ENCODE measurements at places on chromosomes 16 and 17.

DNA sequence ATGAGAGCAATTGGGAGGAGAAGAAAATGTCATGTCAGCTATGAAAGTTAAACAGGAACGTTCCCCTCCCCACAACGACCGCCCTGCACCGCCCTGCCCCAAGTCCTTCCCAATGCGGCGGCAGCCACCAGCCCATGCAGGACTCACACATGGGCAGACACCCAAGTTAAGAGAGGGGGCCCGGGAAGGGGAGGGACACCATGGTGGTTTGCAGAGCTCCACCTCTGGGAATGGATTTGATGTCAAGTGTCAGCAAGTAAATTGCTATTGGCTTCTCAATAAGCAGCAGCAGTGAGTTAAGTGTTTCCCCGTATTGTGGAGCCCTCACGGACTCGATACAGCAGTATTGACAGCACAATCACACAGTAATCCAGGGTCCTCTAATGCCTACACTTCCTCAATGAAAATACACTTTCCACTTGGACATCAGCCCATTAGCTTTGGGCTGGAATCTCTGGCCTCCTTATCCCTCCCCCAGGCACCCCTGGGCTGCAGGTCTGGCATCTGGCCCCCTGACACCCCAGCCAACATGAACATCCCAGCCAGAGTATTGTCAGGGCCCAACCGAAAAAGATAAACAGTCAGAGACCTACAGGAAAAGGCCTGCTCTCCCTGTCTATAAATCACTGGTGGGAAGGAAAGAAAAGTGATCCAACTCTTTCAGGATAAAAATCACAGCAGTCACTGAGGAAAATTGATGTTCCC is 22.6 kb downstream of the ZFHX3 start:
- no peak for DNase-seq

DNA sequence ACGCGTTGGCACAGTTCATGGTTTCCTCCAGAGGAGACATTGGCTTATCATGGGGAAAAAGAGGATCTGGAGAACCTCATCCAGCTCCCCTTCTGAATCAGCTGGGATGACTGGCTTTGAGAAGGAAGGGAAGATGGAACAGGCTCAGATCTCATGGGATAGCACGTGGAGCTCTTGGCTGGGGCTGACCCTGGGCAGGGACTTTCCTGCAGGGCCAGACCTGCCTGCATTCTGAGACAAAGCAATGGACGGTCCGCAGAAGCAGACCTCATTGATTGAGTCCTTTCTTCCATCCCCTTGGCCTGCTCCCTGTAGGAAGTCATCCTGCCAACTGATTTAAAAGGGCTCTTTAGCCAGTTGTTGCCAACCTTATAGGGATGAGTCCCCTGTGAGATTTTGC is 26.2 kb downstream of the PLCD3 start:
- no peak for DNase-seq

- DNase-seq = no peak
Observed at GRCh38 chr16:65842067-65842466, 524.4 kb upstream of the CDH5 start.

DNA sequence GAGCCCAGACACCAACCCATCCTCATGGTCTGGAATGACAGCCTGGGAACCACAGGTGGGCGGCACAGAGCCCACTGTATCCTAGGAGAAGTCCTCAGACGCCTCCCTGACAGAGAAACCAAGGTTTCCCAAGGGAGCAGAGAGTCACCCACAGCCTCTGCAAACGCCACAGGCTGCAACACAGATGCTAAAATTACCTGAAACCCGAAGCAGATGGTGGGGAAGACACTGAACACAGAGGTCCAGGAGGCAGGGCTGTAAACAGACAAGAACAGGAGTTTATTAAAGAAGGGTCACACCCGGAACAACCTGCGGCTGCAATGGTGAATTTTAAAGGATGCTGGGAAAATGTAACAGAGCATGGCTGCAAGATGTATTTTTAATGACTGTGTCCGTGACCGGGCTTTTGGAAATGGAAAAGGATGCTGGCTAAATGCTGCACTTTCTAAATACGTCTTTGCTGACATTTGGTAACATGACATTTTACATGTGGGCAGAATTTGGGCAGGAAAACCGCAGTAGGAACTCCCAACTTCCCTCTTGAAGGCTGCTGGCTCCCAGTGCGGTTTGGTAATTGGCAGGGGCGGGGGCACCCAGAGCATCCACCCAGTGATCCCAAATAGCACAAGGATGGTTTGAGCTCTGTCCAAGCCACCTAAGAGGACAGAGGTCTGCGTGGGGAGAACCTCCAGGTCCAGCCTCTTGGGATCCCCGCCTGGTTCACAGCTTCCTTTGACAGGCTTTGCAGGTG is 13.1 kb downstream of the SLC38A8 start:
- no peak for DNase-seq

- no peak for DNase-seq
Observed at GRCh38 chr16:5446623-5447240, 349.1 kb upstream of the EEF2KMT start.

DNA sequence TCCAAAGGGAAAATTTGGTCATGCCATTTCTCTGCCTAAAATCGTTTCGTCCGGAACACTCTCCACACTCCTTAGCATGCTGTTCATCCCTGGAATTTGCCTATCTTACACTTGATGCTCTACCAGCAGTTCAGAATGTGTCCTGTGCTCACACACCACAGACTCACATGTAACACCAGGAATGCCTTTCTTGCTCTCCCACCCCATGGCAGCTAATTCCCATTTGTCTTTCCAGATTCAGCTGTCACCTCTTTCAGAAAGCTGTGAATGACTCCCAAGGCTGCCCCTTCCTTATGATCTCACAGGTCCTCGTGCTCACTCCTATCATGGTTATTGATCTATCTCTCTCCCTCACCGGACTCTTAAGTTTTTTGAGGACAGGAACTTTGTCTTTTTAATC is 38.1 kb downstream of the HYDIN start:
- no peak for DNase-seq

DNA sequence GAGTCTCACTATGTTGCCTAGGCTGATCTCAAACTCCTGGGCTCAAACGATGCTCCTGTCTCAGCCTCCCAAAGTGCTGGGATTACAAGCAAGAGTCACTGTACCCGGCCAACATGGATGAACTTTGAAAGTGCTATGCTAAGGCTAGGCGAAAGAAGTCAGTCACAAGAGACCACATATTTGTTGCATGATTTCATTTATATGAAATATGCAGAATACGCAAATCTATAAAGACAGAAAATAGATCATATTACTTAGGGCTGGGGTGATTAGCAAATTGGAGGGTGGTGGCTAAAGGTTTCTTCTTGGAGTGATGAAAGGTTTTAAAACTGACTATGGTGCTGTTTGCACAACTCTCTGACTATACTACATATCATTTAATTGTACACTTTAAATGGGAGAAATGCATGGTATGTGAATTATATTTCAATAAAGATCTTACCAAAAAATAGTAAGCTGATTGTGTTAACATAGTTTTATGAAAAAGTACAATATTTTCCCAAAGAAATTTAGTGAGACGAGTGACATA is 1.2 kb upstream of the FLYWCH1 start:
- no peak for DNase-seq

DNA sequence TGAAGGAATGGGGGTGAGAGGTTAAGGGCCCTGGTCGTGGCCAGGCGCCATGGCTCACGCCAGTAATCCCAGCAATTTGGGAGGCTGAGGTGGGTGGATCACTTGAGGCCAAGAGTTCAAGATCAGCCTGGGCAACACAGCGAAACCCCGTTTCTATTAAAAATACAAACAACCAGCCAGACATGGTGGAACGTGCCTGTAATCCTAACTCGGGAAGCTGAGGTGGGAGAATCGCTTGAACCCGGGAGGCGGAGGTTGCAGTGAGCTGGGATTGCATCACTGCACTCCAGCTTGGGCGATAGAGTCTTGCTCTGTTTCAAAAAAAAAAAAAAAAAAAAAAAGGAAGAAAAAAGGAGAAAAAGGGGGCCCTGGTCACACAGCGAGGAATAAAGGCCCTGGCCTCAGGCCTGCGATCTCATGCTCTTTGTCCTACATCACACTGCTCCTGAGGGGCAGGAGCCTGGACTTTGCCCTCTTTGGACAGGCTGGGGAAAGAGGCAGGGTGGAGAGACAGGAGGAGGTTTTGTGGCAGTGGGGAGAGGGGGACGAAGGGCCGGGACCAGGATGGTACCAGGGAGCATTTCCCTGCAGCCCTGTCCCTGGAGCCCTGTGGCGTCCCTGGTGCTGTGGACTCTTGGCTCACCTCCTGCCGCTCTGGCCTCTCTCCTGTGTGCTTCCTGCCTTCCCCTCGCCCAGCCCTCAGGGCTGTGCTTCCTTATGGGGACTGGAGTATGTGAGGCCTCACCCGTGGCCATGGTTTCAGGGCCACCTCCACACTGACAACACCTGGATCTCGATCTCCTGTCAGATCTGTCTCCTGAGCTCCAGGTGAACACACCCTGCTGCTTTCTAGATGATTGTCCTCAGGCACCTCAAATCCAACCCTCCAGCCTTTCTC is 19.7 kb upstream of the SLC25A19 start:
- no peak for DNase-seq

GRCh38 chr17:64216000-64216337 is 47.1 kb downstream of the TEX2 start:
- no peak for DNase-seq

DNA sequence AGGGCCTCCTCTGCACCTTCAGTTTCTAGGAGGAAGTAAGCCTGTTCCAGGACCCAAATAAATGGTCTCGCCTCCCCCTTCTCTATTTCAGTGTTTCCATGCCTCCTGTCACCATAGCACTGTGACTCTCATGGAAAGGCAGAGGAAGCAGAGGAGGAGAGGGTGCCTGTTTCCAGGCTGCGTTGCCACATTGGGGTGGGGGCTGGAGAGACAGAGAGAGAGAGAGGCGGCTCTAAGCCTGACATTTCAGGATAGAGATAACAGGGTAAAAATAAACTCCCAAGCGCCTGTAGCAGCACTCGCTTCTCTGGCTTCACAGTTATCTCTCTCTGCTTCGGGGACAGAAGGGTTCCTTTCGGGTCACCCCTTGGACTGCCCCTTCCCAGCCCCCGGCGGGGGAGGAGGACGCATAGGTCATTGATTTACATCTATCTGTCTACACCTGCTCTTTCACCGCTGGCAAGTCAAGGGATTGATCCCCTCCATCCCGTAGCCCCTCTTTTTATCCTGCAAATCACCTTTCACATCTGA is 71.2 kb upstream of the MRTFB start:
- DNase-seq = no peak

GRCh38 chr16:81650982-81651562 is 128.0 kb upstream of the PLCG2 start:
- no peak for DNase-seq

DNA sequence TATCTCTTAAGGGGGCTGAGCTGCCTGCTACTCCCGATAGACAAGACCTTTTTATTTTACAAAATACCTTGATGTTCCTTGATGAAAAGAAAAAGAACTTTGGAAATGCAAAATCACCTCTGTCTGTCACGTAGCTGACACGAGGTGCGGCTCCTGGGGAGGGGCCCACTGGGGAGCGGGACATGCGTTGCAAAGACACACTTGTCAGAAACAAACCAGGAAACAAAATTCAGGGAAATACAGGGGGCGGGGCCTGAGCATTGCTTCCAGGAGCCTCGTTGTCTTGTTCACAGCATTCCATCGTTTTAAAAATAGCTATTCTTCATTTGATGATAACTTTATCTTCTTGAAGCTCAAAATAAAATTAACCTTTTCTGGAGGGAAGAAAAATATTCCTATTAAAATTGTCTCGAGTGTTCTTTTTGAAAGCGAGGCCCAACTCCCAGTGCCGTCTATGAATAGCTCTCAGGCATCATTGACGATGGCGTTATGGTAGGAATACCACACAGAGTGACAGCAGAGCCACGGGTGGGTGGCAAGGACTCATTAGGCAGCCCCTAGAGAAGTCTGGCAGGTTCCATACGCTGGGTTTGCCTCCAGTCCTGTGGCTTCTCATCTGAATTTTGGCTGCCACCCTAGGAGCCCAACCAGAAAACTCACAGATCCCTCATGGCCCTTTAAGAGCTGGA is 286.9 kb downstream of the CPPED1 start:
- no peak for DNase-seq

GRCh38 chr17:61412860-61413660 is 13.4 kb downstream of the TBX2 start:
- DNase-seq = no peak

- no peak for DNase-seq
Observed at GRCh38 chr17:44279346-44279665, 11.4 kb upstream of the SLC4A1 start.

DNA sequence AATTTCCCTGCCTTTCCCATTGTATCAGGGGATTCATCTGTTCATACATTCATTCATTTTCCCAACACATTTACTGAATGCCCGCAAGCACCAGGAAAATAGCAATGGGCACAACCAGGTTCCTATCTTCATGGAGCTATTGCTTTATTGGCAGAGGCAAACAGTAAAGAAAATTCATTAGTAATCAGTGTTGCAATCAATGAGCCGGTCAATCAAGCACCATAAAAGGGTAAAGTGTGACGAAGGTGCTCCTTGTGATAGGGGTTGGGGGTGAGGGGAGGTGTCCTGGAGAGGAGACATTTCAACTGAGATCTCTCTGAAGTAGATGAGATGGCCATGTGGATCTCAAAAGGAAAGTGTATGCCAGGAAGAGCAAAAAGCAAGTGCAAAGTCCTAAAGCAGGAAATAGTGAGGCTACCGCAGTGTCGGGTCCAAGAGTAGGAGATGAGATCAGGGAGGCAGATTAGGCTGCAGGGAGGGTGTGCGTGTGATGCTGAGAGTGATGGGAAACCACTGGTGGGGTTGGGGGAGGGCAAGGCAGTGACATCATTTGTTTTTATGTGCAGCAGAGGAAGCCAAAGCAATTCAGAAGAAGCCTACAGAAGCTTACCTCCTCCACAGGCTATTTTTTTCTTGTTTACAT is 28.4 kb downstream of the CDH13 start:
- peak; percentile 88 for DNase-seq

- no peak for DNase-seq
Observed at GRCh38 chr16:81680444-81681275, 98.4 kb upstream of the PLCG2 start.

GRCh38 chr16:69057400-69058378 is 47.8 kb upstream of the HAS3 start:
- DNase-seq = no peak

- peak; percentile 65 for DNase-seq
Observed at GRCh38 chr17:6755731-6756184, at the start of gene XAF1. Gene XAF1, plus strand, starts transcription at chr17:6756046. Its CDS starts 33 bp downstream, at chr17:6756079.

- no peak for DNase-seq
Observed at GRCh38 chr16:55469821-55470532, 9.0 kb upstream of the MMP2 start.

DNA sequence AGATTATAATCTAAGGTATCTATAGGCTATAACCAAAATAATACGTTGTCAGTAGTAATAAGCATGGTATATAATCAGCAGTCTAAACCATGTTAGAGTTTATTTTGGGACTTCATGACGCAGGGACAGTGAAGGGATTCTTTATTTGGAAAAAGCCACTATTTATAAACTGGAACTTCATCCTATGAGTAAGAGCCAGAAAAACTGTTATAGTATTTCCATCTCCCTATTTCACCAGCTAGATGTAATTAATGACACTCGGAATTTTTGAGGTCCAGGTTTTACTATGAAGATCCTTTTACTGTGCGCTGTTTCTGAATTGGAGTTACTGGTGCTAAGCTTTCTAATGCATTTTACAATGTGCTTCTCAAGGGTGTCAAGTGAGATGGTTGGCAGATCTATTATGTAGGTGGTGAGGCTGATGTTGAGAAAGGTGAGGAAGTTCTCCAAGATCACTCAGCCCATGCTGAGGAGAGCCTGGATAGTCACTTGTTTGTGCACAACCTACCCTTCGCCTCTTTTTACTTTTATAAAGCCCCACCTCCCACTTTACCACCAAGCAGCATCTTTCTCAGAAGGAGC is 149.3 kb downstream of the MSI2 start:
- DNase-seq = no peak

- no peak for DNase-seq
Observed at GRCh38 chr16:66510298-66510697, 39.6 kb downstream of the TK2 start.

- DNase-seq = no peak
Observed at GRCh38 chr17:55093353-55093752, 124.8 kb downstream of the STXBP4 start.

Data from activated CD4-positive, alpha-beta memory T cell treated with anti-CD3 and anti-CD28 coated beads for 36 hours (primary cell).